CD8-positive, alpha-beta memory T cell (primary cell): ENCODE measurements at places on chromosomes 16 and 17.

DNA sequence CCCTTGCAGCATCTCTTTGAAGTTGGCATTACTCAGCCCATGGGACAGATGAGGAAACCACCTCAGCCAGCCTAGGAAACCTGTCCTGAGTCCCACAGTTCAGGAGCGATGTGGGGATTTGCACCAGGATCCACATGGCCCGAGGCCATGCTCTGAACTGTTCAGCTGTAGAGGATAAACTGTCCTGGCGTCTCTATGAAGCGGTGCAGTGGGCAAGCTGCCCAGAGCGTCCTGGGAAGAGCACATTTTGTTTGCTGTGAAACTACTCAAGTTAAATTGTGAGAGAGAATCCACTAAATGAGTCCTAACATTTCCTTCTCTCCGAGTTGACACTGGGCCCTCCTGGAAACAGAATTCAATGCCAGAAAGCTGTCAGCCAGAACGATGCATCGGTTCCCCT, 276.6 kb upstream of the TNRC6C start:
- no peak for DNase-seq
- no peaks in the 10 kb centered on the region for H3K4me1 ChIP-seq
- no peaks in the 10 kb centered on the region for H3K27me3 ChIP-seq
- H3K27ac ChIP-seq = no peak overlapping the region

DNA sequence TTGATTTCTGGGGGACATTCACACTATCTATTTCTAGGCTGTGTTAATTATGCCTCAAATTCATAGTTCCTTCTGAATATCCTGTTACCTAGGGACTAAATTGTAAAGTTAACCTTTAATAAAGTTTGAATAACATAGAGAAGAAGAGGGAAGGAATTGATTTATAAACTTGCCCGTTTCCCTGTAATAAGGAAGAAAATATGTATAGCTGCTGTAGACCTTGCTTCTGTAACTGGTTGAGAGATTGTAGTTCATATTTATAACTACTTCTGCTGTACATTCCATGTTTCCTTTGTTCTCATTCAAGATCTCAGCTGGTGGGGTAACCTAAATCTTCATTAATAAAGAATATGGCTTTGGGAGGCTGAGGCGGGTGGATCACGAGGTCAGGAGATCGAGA, 19.2 kb downstream of the NF1 start:
- H3K27me3 ChIP-seq = no peaks in the 10 kb centered on the region
- DNase-seq = no peak
- no peak overlapping the region for H3K4me3 ChIP-seq
- H3K36me3 ChIP-seq = no peaks in the 10 kb centered on the region
- no peaks in the 10 kb centered on the region for H3K4me1 ChIP-seq

GRCh38 chr16:50323335-50324011, 45.3 kb downstream of the BRD7 start:
- peaks cover 21% of the 10 kb centered on the region for H3K36me3 ChIP-seq
- DNase-seq = no peak
- H3K4me1 ChIP-seq = peaks cover 22% of the 10 kb centered on the region

DNA sequence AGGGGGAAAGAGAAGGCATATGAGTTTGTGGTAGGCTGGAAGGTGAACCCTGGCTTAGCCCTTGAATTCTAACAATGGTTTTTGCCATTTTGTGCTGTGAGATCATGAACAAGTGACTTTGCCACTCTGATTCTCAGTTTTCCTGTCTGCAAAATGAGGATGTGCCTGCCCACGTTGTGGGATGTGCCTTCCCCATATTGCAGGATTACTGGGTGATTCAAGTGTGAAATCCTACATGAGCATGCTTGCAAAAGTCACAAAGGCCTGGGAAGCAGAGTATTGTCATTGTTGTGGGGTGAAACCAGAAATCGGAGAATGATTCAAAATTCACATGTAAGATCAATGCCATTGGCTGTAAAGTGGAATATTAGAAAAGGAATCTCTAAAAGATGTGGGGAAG, 28.6 kb upstream of the TVP23A start:
- H3K27me3 ChIP-seq = no peaks in the 10 kb centered on the region
- H3K36me3 ChIP-seq = no peaks in the 10 kb centered on the region
- H3K4me1 ChIP-seq = no peaks in the 10 kb centered on the region
- H3K4me3 ChIP-seq = no peak overlapping the region

GRCh38 chr17:76405607-76405966, 21.2 kb downstream of the SPHK1 start:
- no peak for DNase-seq
- H3K4me3 ChIP-seq = no peak overlapping the region
- H3K27me3 ChIP-seq = no peaks in the 10 kb centered on the region
- H3K4me1 ChIP-seq = no peaks in the 10 kb centered on the region
- no peak overlapping the region for H3K27ac ChIP-seq

- H3K36me3 ChIP-seq = no peaks in the 10 kb centered on the region
- peaks cover 12% of the 10 kb centered on the region for H3K4me1 ChIP-seq
- no peaks in the 10 kb centered on the region for H3K27me3 ChIP-seq
- no peak overlapping the region for H3K27ac ChIP-seq
Measured at GRCh38 chr17:59151006-59151405, 4.0 kb downstream of the SKA2 start.

- H3K36me3 ChIP-seq = no peaks in the 10 kb centered on the region
- H3K4me1 ChIP-seq = peaks cover 9% of the 10 kb centered on the region
- H3K4me3 ChIP-seq = no peak overlapping the region
- no peak overlapping the region for H3K27ac ChIP-seq
- DNase-seq = no peak
Measured at GRCh38 chr17:49454050-49454449, 39.4 kb upstream of the PHB1 start.

DNA sequence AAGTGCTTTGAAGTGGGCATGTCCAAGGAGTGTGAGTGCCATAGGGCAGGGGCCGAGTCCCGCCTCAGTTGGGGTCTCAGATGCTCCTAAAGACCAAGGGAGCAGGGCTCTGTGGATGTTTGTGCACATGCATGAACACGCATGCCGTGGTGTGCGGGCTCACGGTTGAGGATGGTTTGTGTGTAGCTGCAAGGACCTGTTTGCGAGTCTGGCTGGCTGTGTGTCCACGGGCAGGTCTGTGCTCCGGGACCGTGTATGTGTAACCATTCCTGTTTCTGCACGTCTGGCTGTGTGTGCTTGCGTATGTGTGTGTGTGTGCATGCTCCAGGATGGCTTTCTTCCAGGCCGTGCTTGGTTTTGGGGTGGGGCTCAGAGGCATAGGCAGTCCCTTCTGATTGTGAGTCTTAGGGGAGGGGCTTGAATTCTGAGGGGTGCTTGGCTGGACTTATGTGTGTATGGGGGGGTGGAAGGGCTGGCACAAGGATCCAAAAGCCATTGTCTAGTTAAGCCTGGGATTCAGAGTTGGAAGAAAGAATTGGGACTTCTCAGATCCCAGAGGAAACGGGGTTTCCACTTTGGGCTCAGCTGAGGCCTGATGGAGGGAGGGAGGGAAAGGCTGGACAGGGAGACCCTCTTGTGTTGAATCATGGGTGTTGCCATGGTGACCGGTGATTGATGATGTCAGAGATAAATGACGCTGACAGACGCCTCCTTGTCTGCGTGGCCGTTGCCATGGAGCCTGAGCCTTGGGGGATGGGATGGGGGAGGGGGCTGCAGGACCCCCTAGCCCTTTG, 14.4 kb downstream of the GJD3 start:
- DNase-seq = no peak
- H3K27ac ChIP-seq = no peak overlapping the region
- no peak overlapping the region for H3K4me3 ChIP-seq
- H3K27me3 ChIP-seq = no peaks in the 10 kb centered on the region
- H3K36me3 ChIP-seq = peaks cover 18% of the 10 kb centered on the region

DNA sequence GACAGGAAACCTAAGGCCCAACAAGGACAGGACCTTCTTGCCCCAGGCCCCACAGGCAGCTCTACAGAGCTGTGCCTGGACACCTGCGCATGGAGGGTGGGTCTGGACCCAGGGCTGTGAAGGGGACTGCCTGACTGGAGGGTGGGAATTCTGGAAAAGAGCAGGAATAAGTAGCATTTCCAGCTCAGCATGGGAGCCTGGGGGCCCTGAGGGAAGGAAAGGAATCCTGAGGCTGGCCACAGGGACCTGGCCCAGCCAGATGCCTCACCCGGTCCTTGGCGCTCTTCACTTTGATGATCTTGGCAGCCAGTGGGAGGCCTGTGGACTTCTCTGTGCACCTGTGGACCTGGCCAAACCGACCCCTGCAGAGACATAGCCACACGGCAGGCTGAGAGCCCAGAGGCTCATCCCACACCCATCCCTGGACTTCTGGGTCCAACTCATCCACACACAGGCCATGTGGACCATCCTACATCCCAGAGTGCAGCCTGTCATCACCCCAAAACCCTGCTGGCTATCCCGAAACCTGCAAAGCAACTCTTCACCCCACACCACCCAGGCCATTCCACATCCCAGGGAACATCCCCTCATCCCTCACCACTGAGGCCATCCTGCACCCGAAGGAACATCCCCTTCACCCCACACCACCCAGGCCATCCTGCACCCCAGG, 18.7 kb downstream of the MYLK3 start:
- no peaks in the 10 kb centered on the region for H3K27me3 ChIP-seq
- no peaks in the 10 kb centered on the region for H3K36me3 ChIP-seq
- H3K27ac ChIP-seq = no peak overlapping the region

- peaks cover 4% of the 10 kb centered on the region for H3K36me3 ChIP-seq
- H3K27me3 ChIP-seq = no peaks in the 10 kb centered on the region
- peaks cover 21% of the 10 kb centered on the region for H3K4me1 ChIP-seq
- H3K27ac ChIP-seq = peak overlapping the region; percentile 51
Measured at GRCh38 chr17:4998027-4998731, 429 bp downstream of the KIF1C start.

- H3K36me3 ChIP-seq = no peaks in the 10 kb centered on the region
- no peak overlapping the region for H3K4me3 ChIP-seq
- no peak overlapping the region for H3K27ac ChIP-seq
- no peaks in the 10 kb centered on the region for H3K4me1 ChIP-seq
- no peak for DNase-seq
- H3K27me3 ChIP-seq = no peaks in the 10 kb centered on the region
Measured at GRCh38 chr17:62405451-62405850, 18.2 kb upstream of the METTL2A start.
